ENCODE measurements at places on chromosomes 3 and 15.

DNA sequence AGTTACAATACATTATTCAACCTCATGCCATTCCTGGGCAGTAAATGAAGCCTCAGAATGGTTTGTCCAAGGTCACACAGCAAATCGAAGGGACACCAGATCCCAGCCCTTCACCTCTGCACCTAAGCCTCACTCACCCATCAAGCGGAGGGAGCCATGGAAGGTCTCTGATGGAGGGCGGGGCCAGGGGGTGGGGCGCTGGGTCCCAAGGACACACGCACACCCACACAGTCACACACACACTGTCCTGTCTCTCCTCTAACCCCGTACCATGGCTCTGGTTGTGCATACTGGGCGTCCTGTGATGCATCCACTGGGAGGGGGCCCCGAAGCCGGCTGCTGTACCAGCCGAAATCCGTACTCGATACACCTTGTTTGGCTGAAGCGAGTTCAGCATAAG is 15.3 kb upstream of the IGDCC3 start:
- DNase-seq: no peak

- DNase-seq: no peak
Measured at GRCh38 chr3:112860898-112861297, 14.2 kb upstream of the CD200R1L start.

DNA sequence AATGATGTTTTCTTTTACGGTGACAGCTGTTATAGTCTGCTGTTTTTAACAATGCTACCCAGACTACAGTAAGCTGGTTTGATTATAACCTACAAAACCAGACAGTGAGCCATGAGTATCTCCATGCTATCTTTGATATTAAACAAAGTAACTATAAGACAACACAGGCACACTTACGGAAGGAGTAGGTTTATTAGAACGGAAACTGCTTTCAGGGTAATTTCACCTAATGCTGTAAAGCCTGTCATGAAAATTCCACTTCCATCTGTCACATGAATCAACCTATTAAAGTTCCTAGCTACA is 33.0 kb downstream of the VPS13C start:
- no peak for DNase-seq

DNA sequence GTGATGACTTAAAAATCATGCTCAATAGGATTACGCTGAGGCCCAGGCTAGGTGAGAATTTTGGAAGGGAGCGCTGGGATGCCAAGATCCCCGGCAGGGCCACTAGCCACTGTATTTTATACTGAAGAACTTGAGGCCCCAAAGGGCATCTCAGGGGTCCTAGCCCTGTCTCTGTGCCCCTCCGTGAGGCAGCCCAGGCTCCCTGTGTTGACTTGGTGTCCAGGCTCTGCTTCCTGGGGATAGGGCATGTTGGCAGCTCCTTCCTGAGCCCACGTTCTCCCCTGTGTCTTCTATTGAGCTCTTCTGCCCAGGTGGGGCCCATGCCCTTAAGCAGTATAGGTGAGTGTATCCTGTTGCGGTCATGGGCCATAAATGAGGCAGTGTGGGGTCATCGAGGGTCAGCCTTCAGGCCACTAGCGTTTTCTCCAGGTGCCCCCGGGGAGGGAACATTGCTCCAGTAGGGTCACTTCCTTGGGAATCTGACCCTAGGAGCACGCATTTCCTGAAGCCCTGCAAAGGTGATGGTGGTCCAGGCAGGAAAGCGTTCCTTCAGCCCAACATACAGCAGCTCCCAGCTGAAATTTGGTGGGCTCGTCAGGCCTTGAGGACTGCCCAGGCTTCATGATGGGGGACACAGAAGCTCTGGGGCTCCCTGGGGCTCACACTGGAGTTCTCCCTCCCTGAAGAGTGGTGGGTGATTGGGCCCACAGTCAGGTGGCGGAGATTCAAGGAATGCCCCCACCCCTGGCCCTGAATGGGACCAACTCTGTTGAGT is 189.4 kb downstream of the UBE3A start:
- no peak for DNase-seq

DNA sequence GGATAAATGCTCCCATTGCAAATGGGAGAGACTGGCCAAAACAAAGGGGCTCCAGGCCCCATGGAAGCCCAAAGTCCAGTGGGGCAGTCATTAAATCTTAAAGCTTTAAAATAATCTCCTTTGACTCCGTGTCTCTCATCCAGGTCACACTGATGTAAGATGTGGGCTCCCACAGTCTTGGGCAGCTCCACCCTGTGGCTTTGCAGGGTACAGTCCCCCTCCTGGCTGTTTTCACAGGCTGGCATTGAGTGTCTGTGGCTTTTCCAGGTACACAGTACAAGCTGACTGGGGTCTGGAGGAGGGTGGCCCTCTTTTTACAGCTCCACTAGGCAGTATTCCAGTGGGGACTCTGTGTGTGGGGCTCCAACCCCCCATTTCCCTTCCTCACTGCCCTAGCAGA is 45.9 kb downstream of the NIPA2 start:
- DNase-seq: no peak

GRCh38 chr3:16309558-16309957 is 44.5 kb downstream of the OXNAD1 start:
- DNase-seq: no peak

GRCh38 chr3:52093756-52094545 is 37.6 kb upstream of the DUSP7 start:
- no peak for DNase-seq

DNA sequence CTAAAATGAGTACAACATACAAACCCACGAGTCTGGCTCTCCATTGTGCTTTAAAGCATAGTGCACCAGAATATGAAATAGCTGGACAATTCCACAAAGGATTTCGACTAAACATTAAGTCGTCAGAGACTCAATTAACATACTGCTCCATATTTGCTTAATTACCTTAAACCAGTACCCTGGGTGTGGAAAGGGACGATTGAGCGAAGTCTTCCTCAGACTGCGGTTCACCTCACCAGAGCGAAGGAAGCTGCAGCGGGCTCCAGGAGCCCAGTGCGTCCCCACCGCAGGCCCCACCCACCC is 218 bp upstream of the TRPC1 start:
- DNase-seq: peak; percentile 48

- DNase-seq: no peak
Measured at GRCh38 chr3:39216176-39216790, 23.9 kb upstream of the XIRP1 start.

- DNase-seq: no peak
Measured at GRCh38 chr15:39618063-39618823, 37.4 kb downstream of the THBS1 start.

- DNase-seq: no peak
Measured at GRCh38 chr3:108757404-108757982, at the start of gene RETNLB. RETNLB (minus strand) TSS chr3:108757410; CDS start chr3:108757185, 225 bp downstream.

DNA sequence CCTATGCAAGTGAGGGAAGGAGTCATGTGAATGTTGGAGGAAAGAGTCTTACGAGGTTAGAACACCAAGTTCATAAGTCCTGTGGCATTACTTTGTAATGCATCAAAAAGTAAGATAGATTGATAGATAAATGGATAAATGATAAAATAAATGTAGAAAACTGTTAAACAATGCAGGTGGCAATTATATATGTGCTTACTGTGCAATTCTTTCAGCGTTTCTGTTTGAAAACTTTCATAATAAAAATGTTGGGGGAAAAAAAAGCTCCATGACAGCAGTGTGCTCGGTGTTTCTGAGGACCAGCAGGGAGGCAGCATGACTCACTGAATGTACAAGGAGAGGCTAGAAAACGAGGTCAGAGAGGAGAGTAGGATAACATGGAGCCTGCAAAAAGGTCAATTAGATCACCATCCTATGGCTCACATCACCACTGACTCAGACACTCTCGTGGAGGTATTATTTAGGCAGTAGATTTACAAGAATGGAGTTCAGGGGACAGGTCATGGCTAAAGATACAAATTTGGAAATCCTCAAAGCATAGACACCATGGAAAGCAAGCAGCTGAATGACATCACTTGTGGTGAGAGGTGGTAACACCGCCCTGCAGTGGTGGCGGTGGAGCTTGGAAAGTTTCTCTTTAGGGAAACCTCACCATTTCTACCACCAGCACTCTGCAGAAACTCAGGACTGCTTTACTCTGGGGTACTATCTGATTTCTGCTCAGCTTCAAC is 219.8 kb downstream of the CTNNB1 start:
- no peak for DNase-seq

- DNase-seq: no peak
Measured at GRCh38 chr15:74242441-74243185, 6.5 kb downstream of the CCDC33 start.

All from activated CD4-positive, alpha-beta T cell treated with anti-CD3 and anti-CD28 coated beads for 24 hours (primary cell).